ENCODE measurements at places on chromosomes 12 and 14.
A peak's percentile ranks its signal among the peaks of the same experiment; 100 is the strongest.

- DNase-seq, result no peak
Observed at GRCh38 chr12:45121224-45121623, 70.3 kb upstream of the DBX2 start.

GRCh38 chr14:64930085-64930843 lies 12.3 kb downstream of the GPX2 start:
- DNase-seq, result no peak

DNA sequence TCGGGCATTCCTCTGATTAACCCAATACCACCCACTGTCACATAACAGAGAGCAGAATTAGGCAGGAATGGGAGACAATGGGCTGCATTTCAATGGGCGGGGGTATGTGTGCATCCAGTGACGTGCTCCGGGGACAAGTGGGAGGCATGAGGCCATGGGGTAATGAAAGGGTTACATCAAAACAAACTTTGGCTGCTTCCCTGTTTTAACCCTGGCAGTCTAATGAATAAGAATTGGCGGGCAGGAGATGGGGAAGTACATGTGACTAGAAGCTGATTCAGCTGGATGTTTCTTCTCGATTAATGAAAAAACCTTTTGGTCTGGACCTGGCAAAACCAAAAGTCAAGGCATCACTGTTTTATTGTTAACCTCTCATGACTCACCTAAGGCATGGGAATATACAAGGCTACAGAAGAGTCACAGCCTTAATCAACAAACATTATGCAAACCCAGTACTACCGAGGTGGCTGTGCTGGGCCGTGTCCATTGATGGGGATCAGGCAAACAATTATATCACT lies 44.2 kb downstream of the SOCS2 start:
- DNase-seq, result no peak

DNA sequence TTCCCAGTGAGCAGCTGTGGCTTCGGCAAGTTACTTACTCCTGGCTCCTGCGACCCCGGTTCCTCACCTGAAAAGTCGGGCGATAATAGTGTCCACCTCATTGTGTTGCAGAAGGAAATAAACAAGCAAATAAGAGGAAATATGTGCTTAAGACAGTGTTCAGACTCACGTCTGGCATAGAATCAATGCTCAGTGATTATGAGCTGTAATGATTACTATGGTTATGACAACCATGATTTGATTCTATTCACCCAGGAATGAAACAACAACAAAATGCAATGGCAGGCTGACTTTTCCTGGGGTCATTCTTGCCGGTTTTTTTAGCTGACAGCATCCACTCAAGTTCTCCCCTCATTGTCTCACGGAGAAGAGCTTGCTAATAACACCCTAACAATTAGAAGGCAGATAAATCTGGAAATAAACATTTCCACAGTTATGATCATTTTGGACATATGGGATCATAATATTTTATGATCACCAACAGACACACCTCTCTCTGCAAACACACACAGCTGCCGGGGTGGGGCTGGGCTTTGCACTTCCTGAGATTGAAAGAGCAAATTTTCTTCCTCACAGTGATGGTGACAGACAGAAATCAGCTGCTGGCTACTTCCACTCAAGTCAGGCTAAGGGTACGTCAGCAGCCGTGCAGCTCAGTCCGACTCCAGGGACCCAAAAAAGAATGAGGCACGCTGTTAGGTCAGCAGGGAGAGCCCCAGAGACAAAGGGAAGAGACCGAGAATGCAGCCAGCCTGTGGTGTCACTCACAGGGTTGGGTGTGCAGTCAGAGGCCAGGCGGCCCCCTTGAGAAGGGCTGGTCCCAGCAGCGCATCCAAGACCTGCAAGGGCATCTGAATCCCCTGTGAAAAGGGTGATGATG lies 158.0 kb downstream of the RIMBP2 start:
- DNase-seq, result no peak

- peak; percentile 3 for DNase-seq
Observed at GRCh38 chr12:129911428-129912049, 7.7 kb upstream of the TMEM132D start.

DNA sequence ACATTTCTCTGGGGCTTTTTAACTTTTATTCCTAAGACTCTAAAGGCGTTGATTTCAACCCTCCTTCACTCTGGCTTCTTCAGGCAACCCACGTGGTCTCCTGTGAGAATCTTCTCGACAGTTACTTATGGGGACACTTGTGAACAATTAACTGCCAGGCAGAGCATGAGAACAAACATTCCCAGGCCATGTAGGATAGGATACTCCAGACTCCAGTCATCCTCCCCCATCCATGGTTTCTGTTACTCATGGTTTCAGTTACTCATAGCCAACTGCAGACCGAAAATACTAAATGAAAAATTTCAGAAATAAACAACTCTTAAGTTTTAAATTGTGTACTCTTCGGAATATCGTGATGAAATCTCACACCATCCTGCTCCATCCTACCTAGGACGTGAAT lies 19.5 kb downstream of the GPR68 start:
- no peak for DNase-seq

GRCh38 chr12:68943848-68944247 lies 10.9 kb upstream of the CPM start:
- DNase-seq, result no peak

- DNase-seq, result no peak
Observed at GRCh38 chr14:72256055-72256454, 323.8 kb downstream of the RGS6 start.

DNA sequence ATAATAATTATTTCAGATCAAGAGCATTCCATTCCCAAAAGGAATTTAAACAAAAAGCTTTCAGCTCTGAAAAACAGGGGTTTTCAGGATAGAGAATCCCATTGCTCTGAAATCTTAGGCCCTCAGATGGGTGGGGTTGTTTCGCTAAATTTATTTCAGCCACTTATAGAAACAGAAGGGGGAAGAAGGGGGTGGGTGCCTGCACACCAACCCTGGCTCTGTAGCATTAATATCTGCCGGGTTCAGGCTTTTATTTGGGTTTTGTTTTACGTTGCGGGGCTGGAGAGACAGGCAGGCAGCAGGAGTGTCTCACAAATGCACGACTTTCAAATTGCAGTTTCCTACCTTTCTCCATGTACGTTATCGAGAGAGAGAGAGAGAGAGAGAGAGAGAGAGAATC lies 12.5 kb upstream of the ZFP36L1 start:
- no peak for DNase-seq

GRCh38 chr14:99575043-99576023 lies 28.7 kb downstream of the CCDC85C start:
- DNase-seq, result no peak

- DNase-seq, result no peak
Observed at GRCh38 chr14:21041676-21042433, at the start of gene RNASE7. Gene RNASE7 (plus strand): TSS chr14:21042362. CDS start chr14:21042993, 631 bp downstream.

DNA sequence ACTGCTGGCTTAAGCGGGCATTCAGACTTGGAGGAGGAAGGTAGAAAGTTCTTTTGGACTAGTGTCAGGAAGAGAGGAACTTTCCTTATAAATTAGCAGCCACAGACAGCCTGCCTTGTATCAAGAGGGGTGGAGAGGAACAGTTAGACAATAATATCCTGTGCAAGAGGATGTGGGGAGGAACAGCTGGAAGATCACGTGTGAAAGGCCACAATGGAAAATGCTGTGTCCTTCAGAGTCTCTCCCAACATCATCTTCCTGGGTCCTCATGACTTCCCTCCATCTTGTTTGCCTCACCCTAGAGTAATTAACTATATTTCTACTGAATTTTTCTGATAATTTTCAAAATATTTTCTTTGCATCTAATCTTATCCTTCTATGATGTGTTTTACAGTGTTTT lies 117.4 kb downstream of the MGAT4C start:
- no peak for DNase-seq

DNA sequence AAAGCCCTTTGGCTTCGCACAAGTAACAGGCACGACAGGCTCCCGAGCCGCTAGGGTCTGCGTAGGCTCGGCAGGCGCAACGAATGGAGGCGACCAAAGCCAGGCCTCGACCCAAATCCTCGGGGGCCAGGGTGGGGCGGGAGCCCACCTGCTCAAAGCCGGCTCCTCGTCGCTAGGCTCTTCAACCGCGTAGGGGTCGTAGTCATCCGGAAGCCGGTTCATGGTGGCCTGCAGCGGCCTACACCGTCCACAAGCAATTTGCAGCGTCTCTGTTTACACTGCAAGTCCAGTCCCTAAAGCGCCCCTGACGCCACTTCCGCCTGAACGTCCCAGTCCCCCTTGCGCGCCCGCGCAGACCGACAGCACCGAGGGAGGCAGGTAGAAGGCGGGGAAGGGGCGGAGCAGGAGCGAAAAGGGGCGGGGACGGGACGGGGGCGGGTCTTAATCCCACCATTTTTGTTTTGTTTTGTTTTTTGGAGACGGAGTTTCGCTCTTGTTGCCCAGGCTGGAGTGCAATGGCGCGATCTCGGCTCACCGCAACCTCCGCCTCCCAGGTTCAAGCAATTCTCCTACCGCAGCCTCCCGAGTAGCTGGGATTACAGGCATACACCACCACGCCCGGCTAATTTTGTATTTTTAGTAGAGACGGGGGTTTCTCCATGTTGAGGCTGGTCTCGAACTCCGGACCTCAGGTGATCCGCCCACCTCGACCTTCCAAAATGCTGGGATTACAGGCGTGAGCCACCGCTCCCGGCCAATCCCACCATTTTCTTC lies at the start of gene EAPP:
Gene EAPP, minus strand, starts transcription at position 295 of the 774 bp plus-strand sequence. Its CDS starts 73 bp downstream, at position 222.
- DNase-seq, result peak; percentile 62

GRCh38 chr12:87679251-87679650 lies 349.9 kb downstream of the C12orf50 start:
- no peak for DNase-seq

Measured in SK-N-MC (cell line).